Cortex of kidney (tissue), 1 donor: ENCODE measurements at places on chromosomes 5 and 9.

- DNase-seq = no peak
Measured at GRCh38 chr5:133426264-133426663, 186.1 kb downstream of the FSTL4 start.

- no peak for DNase-seq
Measured at GRCh38 chr5:157665467-157666070, 5.8 kb upstream of the C5orf52 start.

- DNase-seq = no peak
Measured at GRCh38 chr9:78001946-78002731, 29.5 kb downstream of the GNAQ start.

DNA sequence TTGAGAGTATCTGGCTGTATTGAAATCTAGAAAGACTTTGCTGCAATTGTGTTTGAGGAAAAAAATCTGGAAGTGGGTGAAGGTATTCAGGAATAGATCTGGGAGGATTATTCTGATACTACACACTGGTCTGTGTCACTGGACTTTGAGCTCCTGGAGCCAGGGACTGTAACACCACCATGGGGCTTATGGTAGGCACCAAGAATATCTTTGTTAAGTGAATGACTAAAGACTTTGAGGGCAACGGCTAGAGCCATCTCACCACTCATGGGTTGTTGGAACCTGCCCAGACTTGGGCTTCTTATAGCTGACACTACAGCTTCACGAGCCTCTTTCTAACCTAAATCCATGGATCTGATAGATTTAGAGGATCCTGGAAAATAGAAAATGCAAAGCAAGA lies 10.2 kb downstream of the NFX1 start:
- no peak for DNase-seq

DNA sequence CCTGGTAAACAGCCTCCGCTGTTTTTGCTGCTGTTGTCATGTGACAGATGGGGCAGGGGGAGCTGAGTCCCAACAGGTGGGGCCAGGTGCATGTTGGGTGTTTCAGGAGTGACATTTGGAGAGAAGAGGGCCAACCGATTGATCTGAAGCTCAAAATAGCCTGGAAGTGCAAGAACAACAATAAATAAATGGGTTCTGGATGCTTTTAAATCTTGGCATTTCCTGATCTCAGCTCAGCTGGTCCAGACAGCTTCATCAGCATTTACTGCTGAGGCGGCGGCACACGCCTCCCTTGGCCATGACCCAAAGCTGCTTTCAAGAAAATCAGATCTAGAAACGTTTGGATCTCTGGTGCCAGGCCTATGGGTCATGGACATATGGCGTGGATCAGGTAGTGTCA lies 70.5 kb downstream of the PPARGC1B start:
- no peak for DNase-seq

GRCh38 chr5:54959673-54960418 lies 25.5 kb downstream of the ESM1 start:
- DNase-seq = no peak

- no peak for DNase-seq
Measured at GRCh38 chr9:130466537-130467217, 21.9 kb downstream of the ASS1 start.

DNA sequence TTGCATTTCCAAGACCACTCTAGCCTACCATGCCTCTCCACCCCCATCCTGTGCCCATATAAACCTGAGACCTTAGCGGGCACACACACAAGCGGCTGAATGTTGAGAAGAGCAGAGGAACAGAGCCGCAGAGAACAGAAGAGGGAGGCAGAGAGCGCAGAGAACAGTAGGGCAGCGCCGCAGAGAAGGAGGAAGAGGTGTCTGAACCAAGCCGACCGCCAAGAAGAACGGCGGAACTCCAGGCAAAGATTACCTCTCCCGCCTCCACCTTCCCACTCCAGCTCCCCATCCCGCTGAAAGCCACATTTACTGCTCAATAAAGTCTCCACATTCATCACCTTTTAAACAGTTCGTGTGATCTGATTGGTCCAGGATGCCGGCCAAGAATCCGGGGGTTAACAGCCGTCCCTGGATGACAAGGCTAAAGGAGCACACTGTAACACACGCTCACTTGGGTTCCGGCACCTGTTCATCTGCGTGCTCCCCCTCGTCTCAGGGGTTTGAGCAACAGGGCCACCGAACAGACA lies 33.2 kb downstream of the GRIN3A start:
- no peak for DNase-seq

DNA sequence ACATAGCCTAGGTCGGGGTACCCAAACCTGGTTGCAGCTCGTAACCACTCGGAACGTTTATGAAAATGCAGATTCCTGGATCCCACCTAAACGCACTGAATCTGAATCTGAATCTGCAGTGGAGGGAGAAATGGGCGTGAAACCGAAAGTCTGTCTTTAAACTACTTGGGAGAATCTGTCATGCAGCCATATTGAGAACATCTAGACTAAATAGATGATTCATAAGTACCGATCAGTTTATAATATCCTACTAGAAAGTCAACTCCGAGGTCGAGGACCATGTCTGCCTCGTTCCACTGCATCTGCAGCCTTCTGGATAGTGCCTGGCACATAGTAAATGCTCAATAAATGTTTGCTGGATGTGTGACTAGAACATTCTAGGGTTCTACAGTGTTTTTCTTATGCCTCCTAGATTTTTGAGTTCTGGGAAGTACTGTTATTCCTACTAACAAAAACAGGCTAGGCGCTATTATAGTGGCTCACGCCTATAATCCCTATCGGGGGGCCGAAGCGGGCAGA lies 632 bp downstream of the COQ4 start:
- no peak for DNase-seq

- DNase-seq = no peak
Measured at GRCh38 chr5:6236170-6236793, 142.1 kb downstream of the MED10 start.

- no peak for DNase-seq
Measured at GRCh38 chr9:68577774-68578591, 37.3 kb upstream of the TMEM252 start.

DNA sequence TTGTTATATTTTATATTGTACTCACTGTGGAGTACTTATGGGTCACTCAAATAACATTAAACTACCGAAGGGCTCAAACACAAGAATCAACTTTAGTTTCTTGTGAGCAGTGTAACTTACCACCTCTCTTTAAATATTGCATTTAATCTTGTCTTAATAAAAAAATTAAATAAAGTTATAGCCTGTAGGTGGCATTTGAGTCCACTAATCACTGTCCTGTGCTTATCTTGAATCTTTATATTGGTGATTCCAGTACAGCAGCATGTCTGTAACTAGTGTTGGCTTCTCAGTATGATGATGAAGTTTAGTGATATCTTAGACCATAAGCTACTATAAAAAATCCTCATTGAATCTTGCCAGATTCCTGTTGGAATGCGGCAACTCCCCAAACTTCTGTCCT lies 313.8 kb downstream of the FAM170A start:
- DNase-seq = no peak

DNA sequence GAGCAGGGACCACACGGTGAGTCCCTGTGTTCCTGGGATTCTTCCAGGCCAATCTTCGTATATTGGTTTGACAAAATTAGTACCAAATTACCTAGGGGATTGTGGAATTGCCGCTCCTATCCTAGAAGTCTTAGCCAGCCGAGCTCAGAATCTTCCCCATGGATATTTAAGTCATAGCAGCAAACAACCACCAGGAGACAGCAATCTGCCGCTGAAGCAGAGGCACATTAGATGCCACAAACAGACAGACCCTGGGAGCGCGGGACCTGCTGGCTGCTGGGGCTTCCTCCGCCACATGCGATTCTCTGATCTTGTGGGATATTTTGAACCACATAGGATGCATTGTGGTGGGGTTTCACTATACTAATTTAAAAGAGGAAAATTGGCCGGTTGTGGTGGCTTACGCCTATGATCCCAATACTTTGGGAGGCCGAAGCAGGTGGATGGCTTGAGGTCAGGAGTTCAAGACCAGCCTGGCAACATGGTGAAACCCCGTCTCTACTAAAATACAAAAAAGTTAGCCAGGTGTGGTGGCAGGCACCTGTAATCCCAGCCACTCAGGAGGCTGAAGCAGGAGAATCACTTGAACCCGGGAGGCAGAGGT lies 31.7 kb upstream of the ZBTB43 start:
- DNase-seq = no peak

DNA sequence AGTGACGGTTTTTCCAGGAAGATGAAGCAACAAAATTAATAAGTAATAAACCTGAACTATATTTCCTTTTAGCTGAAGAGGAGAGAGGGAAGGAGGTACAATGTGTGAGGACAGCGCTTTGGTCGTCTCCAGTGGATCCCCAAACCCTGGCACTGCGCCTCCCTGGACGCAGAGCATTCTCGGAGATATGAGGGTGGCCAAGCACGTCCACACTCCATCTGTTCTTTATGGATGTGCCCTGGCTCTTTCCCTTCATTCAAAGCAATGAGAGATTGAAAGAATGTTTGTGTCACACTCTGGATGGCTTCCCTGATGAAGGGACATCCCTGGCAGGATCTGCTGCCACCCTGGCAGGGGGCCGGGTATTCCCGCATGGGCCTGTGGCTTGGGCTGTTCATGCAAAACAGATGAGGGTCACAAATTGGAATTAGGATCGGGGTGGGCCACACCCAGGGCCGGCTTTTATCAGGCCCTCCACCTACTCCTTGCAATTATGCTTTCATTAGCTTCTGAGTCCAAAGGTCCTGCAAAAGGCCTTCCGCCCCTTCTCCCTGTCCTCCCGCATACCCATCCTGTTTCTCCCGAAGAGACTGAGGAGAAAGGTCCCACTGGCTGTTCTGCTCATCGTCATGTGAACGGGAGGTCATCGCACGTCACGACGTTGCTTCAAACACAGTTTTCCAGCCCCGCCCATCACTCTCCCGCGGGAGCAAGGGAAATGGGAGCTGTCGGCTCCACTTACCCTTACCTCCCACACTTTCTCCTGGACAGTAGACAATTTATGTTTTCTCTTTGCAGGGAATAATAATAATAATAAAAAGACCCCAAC lies 286.1 kb upstream of the IRX4 start:
- DNase-seq = no peak

- no peak for DNase-seq
Measured at GRCh38 chr9:116020801-116021200, 132.8 kb upstream of the PAPPA start.

GRCh38 chr5:139088024-139088423 lies 110.1 kb downstream of the SIL1 start:
- no peak for DNase-seq

DNA sequence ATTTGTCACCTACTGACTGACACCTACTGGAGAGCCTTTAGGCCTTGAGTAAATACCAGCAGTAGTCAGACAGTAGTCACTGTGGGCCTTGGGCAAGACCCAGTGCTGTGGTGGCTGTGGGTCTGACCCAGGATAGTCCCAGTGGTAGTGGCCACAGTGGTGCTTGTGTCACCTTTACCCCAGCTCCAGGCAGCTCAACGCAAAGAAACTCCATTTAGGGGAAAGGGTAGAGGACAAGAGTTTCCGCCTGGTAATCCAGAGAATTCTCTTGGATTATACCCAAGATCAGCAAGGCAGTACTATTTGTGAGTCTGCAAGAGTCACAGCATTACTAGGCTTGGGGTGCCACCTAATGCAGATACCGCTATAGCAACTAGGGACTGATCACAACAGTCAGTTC lies 28.9 kb downstream of the CERT1 start:
- no peak for DNase-seq

- no peak for DNase-seq
Measured at GRCh38 chr5:168011096-168011495, 280.3 kb upstream of the WWC1 start.

DNA sequence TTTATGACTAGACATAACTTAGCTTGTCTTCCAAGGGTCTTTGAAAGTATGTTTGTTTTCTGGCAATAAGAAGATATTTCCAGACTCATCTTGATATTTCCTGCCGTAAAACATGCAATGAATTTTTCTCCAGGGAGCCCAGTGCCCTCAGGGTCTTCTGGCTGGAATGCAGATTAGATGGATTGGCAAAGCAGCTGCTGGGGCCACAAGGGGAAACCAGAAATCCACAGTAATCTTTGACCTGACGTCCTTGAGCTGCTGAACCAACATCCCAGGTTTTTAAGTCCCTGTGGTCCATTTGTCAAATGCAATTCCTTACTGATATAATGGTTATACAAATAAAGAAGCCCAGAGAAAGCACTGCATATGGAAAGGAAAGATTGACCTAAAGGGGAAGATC lies 93.0 kb downstream of the THBS4 start:
- no peak for DNase-seq
